Activated CD4-positive, alpha-beta memory T cell treated with anti-CD3 and anti-CD28 coated beads, Interleukin-2, amount 10 ng/mL, durations not matched to agents 7 days and 5 days (primary cell): ENCODE measurements at places on chromosomes 16 and 17. TPM values are rescaled to one million over a fixed set of nuclear protein-coding genes. Genes with fewer than 3 reads are reported as not detected.

KRTAP1-5 gene
- total RNA-seq: not detected

DNA sequence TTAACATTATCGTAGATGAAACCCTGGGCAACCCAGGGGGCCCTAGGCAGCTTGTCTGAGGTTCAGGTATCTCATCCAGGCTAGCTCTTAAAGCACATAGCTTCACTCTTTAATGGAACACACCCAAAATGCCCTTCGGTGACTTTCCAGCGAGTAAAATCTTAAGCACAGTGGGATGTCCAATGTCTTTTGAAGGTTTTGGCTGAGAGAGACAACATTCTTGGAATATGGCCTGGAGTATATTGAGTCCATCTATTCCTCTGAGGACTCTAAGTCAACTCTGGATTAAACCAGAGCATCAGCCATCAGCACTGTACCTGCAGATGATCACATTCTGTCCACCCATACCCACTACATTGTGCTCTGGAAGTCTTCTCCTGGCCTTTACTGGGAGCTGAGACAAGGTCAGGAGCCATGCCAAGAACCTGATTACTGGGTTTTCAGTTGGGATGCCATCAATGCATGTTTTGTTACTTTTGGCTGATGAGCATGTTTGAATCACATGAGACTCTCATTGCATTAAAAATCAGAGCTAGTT lies 63.4 kb upstream of the CDH11 start:
- no peak for DNase-seq

GRCh38 chr17:60106340-60107059 lies 27.8 kb upstream of the HEATR6 start:
- DNase-seq: no peak

GRCh38 chr16:87058728-87059250 lies 258.4 kb downstream of the C16orf95 start:
- DNase-seq: no peak

- DNase-seq: no peak
Measured at GRCh38 chr17:80424878-80425765, 10.2 kb downstream of the ENDOV start.
